ENCODE measurements at places on chromosomes 2 and 18. TPM values are rescaled to one million over a fixed set of nuclear protein-coding genes. Genes with fewer than 3 reads are reported as not detected.

NTSR2 gene
- 0.62 TPM for total RNA-seq

NCK2 gene
- 86.1 TPM for total RNA-seq

ERLEC1 gene
- 29.5 TPM for total RNA-seq

HRH4 gene
- total RNA-seq: not detected

PLA2R1 gene
- total RNA-seq: 1.0 TPM

PPM1B gene
- 73.5 TPM for total RNA-seq

MARCHF4 gene
- not detected for total RNA-seq

ASXL3 gene
- total RNA-seq: 0.05 TPM

MAPRE3 gene
- 41.9 TPM for total RNA-seq

CDH20 gene
- 0.51 TPM for total RNA-seq

UGT1A4 gene
- not detected for total RNA-seq

ASNSD1 gene
- total RNA-seq: 97.8 TPM

POTEJ gene
- total RNA-seq: not detected

TMEM178A gene
- total RNA-seq: not detected

TLK1 gene
- 7.7 TPM for total RNA-seq

SCN9A gene
- total RNA-seq: 0.59 TPM

ANKRD53 gene
- 2.0 TPM for total RNA-seq

MYCN gene
- total RNA-seq: not detected

SLC9A2 gene
- total RNA-seq: 2.5 TPM

ANKRD30B gene
- not detected for total RNA-seq

KCNIP3 gene
- 0.55 TPM for total RNA-seq

SH3RF3 gene
- total RNA-seq: 3.0 TPM

INO80B gene
- 46.3 TPM for total RNA-seq

CD302 gene
- total RNA-seq: 6.7 TPM

ECEL1 gene
- total RNA-seq: not detected

GULP1 gene
- 9.3 TPM for total RNA-seq

DNAH7 gene
- total RNA-seq: 0.05 TPM

BCL11A gene
- not detected for total RNA-seq

RSAD2 gene
- 4.1 TPM for total RNA-seq

ZNF513 gene
- 5.3 TPM for total RNA-seq

NAB1 gene
- total RNA-seq: 10.6 TPM

ACOXL gene
- not detected for total RNA-seq

KDM3A gene
- 24.2 TPM for total RNA-seq

CRACDL gene
- total RNA-seq: 0.71 TPM

FBXO15 gene
- total RNA-seq: not detected

LHCGR gene
- not detected for total RNA-seq

FHL2 gene
- total RNA-seq: 31.8 TPM

CYS1 gene
- 0.42 TPM for total RNA-seq

ANKRD36 gene
- 4.1 TPM for total RNA-seq
